ENCODE measurements at places on chromosomes 6 and 20. TPM values are rescaled to one million over a fixed set of nuclear protein-coding genes. Genes with fewer than 3 reads are reported as not detected.

DNA sequence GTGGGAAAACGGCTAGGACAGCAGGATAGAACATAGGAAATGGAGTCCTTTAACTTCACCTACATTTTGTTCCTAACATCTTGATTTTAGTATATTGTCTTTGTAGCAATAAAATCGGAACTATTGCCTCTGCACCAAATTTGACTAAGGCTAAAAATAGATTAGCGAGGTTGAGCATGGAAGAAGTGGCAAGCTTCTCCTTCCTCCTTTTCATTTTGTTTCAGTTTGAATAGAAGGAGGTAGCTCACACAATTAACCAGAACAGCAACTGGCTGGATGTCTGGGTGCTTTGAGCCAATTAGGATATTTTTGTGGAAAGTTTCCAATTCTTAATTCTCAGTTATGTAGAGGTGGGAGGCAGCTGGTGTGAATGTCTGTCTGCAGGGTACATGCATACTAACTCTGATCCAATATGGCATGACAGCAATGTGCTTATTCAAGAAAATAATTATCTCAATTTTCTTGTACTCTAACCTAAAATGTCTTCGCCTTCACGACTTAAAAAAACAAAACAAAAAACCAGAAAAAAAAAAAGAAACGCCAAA, 3.1 kb upstream of the HECA start:
- no peak overlapping the region for H3K27ac ChIP-seq
- H3K27me3 ChIP-seq = no peaks in the 10 kb centered on the region
- no peak for DNase-seq
- no peak overlapping the region for H3K4me3 ChIP-seq
- H3K36me3 ChIP-seq = no peaks in the 10 kb centered on the region

GRCh38 chr6:165769401-165769800, 106.4 kb upstream of the PDE10A start:
- no peaks in the 10 kb centered on the region for H3K27me3 ChIP-seq
- DNase-seq = no peak
- no peak overlapping the region for H3K4me3 ChIP-seq
- H3K27ac ChIP-seq = no peak overlapping the region
- H3K36me3 ChIP-seq = no peaks in the 10 kb centered on the region

DNA sequence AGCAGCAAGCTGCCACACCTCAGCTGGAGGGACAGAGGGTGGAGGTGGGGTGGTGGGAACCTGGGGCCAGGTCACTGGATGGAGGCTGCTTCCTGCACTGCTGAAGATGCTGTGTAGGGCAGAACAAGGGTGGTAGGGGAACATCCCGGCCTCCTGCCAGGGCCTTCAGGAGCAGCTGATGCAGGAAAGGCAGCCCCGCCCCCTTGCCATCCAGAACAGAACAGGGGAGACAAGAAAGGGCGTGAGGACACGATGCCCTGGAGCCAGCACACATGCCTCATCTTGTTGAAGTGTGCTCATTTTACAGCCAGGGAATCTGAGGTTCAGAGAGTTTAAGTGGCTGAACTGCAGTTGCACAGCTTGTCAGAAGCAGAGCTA, 43.1 kb upstream of the PHACTR3 start:
- H3K27me3 ChIP-seq = peaks cover 20% of the 10 kb centered on the region
- H3K27ac ChIP-seq = no peak overlapping the region
- H3K4me3 ChIP-seq = no peak overlapping the region
- DNase-seq = no peak
- no peaks in the 10 kb centered on the region for H3K4me1 ChIP-seq
- H3K36me3 ChIP-seq = no peaks in the 10 kb centered on the region

- no peak overlapping the region for H3K27ac ChIP-seq
- no peaks in the 10 kb centered on the region for H3K36me3 ChIP-seq
- DNase-seq = no peak
- H3K4me3 ChIP-seq = no peak overlapping the region
Observed at GRCh38 chr6:33898771-33899170, 95.0 kb upstream of the MLN start.

GRCh38 chr6:79467716-79468115, 69.5 kb downstream of the LCA5 start:
- H3K4me1 ChIP-seq = peaks cover 22% of the 10 kb centered on the region

DNA sequence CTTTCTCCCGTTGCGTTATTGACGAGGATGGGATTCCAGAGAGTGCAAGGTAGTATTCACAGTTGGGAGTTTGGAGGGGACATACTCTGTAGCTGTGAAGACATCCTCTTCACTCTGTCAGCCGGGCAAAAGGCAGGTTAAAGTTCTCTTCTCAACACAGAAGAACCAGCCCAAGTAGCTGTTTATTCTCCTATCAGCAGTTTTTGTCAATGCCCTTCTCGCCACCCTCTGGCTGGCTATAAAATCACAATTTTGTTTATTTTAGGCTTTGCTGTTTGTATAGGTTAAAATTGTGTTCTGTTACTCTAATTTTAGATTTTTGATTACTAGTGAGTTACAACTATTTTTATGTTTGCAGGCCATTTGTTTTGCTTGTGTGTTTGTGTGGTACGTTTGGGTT, 37.9 kb upstream of the MAS1 start:
- DNase-seq = peak; percentile 43
- H3K4me1 ChIP-seq = no peaks in the 10 kb centered on the region
- no peaks in the 10 kb centered on the region for H3K36me3 ChIP-seq
- H3K27ac ChIP-seq = no peak overlapping the region

DNA sequence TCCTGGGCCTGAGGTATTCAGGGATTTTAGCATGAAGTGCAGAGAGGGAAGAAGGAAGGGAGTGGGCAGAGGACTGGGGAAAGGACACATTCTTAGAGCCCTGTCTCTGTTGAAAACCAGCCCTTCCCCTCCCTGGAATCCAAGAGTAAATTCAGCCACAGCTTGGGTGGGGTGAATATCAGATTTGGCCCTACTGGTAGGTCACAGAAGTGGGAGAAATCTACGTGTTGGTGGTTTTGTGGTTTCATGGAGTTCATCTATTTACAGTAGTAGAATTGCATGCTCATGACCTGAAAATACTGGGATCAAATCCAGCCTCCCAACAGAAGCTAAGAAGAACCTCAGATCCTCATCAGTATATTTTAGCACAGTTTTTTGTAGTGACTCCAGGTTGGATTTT, 404.4 kb downstream of the BMP2 start:
- H3K36me3 ChIP-seq = no peaks in the 10 kb centered on the region
- H3K4me3 ChIP-seq = no peak overlapping the region
- H3K4me1 ChIP-seq = no peaks in the 10 kb centered on the region
- H3K27ac ChIP-seq = no peak overlapping the region
- H3K27me3 ChIP-seq = no peaks in the 10 kb centered on the region

- H3K4me1 ChIP-seq = no peaks in the 10 kb centered on the region
- no peaks in the 10 kb centered on the region for H3K36me3 ChIP-seq
- peaks cover 4% of the 10 kb centered on the region for H3K27me3 ChIP-seq
- no peak for DNase-seq
- H3K4me3 ChIP-seq = no peak overlapping the region
Observed at GRCh38 chr6:138231381-138231886, 13.1 kb upstream of the PBOV1 start.

GRCh38 chr20:61234224-61234890, 17.7 kb upstream of the CDH4 start:
- no peaks in the 10 kb centered on the region for H3K27me3 ChIP-seq
- H3K4me3 ChIP-seq = no peak overlapping the region
- H3K27ac ChIP-seq = no peak overlapping the region
- H3K4me1 ChIP-seq = no peaks in the 10 kb centered on the region
- H3K36me3 ChIP-seq = no peaks in the 10 kb centered on the region

- H3K27ac ChIP-seq = no peak overlapping the region
- H3K4me3 ChIP-seq = no peak overlapping the region
- peaks cover 33% of the 10 kb centered on the region for H3K36me3 ChIP-seq
- H3K27me3 ChIP-seq = no peaks in the 10 kb centered on the region
Observed at GRCh38 chr20:44195605-44196004, 8.6 kb upstream of the JPH2 start.

DNA sequence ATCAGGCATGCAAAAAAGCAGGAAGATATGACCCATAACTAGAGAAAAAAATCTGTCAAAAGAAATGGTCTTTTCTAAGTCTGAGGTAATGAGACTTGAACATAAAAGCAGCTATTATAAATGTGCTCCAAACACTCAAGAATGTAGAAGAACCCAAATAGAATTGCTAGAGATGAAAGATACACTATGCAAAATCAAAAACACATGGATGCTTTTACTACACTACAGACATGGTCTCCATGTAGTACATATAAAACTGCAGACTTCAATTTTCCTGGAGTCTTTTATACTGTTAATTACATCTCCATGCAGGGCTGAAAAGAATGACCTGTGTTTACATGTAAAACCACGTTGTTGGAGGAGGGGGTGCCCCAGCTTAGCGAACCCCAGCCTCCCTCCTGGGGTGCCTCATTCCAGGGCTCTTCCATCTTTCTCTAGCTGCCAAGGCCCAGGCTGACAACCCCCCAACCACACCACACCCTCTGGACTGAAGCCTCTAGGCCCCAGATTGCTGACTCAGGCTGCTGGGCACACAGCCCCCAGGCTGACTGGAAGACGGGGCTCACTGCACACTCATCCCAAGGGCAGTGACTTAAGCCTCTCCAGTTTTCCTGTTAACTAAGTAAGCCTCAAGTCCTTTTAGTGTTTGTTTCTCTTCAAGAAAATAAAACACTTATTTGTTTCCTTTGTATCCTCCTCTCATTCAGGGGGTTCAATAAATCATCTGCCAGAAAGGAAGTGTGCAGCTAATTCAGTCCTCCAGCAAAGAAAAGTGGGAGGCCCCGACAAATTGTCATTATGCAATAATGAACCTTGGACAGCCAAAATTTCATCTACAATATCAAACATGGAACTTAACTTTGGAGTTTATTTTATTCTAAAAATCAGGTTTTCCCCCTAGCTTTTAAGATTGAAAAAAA, 26.0 kb upstream of the PLAGL1 start:
- H3K36me3 ChIP-seq = no peaks in the 10 kb centered on the region
- peak overlapping the region; percentile 11 for H3K4me3 ChIP-seq
- DNase-seq = peak; percentile 94
- H3K27me3 ChIP-seq = no peaks in the 10 kb centered on the region

DNA sequence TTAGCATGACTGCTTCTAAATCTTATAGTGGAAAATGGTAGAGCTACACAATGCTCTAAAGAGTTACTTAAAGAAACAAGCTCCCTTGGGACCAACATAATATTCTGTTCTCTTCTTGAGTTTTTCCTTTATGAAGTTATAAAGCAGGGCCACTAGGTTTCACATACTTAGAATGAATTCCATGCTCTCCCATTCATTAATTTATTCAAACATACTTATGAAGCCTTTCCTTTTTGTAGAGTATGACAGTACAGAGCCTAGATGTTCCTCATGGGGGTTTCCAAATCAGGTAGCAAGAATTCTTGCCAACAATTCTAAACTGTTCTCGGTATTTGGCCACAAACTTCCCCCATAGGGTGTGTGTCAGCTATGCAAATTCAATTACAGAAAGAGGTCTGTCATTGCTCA, 20.6 kb upstream of the FABP7 start:
- no peaks in the 10 kb centered on the region for H3K36me3 ChIP-seq
- no peaks in the 10 kb centered on the region for H3K27me3 ChIP-seq
- H3K4me3 ChIP-seq = no peak overlapping the region
- DNase-seq = no peak
- no peaks in the 10 kb centered on the region for H3K4me1 ChIP-seq
- no peak overlapping the region for H3K27ac ChIP-seq

MICB gene
- total RNA-seq = 4.1 TPM

RPP40 gene
- 29.3 TPM for total RNA-seq

LAMA2 gene
- total RNA-seq = 31.1 TPM

PKIB gene
- total RNA-seq = not detected

TFAP2B gene
- total RNA-seq = not detected

CD93 gene
- total RNA-seq = not detected

SMAP1 gene
- total RNA-seq = 18.4 TPM
